ENCODE measurements at places on chromosomes 1 and 21.
A peak's percentile ranks its signal among the peaks of the same experiment; 100 is the strongest.

GRCh38 chr1:175353066-175353465 lies 160.5 kb upstream of the KIAA0040 start:
- no peak for DNase-seq

DNA sequence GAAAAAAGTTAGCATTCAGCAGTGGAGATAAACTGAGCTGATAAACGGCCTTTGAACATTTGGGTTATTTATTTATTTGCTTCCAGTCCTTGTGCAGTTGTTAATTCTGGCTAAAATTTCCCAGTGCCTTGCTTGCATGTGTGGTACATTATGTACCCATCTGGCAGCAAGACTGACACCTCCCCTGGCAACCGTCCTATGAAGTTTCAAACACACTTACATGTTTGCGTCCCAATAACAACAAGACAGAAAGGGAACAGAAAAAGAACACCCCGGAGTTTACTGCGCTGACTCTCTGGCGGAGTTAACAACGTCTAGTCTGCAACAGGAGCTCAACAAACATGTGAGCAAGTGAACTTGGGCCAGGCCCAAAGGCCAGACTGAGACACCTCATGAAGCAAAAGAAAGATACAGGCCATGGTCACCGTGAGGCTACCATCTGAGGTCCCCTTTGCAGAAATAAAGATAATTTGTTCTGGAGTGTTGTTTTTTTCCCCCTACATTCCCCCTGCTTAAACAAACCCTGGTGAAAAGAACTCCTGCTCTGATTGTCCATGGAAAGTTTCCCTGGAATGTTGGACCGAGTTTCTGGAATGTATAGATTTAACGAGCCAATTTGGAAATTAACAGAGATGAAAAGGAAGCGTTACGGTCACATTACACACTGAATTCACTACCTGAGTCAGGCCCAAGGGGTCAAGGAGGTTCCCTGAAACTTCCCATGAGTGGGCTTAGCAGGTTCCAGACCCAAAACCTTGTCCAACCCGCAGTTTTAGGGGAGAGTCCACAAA lies 33.4 kb downstream of the TRABD2B start:
- no peak for DNase-seq

DNA sequence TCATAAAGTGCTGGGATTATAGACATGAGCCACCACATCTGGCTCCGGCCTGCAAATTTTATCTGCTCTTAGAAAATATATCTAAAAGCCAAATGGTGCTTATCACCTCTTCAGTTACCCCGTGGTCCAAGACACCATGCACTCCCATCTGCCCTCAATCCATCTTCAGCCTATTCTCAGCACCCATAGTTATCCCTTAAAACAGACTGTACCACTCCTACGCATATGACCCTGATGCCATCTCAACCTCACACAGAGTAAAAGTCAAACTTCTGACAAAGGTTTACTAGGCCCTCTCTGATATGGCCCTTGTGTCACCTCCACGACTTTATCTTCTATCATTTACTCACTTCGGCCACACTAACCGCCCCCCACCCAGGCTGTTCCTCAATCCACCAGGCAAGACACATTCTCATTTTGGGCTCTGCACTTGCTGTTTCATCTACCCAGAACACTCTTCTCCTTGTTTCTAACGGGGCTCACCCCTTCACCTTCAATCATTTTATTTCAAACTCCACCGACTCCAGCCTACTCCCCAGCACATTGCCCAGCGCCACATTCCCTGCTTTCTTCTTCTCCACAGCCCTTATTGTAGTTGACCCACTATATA lies 33.0 kb downstream of the USP48 start:
- DNase-seq: no peak

- no peak for DNase-seq
These were observed 20.5 kb upstream of the UBL4B start for GRCh38 chr1:110091791-110092190.

DNA sequence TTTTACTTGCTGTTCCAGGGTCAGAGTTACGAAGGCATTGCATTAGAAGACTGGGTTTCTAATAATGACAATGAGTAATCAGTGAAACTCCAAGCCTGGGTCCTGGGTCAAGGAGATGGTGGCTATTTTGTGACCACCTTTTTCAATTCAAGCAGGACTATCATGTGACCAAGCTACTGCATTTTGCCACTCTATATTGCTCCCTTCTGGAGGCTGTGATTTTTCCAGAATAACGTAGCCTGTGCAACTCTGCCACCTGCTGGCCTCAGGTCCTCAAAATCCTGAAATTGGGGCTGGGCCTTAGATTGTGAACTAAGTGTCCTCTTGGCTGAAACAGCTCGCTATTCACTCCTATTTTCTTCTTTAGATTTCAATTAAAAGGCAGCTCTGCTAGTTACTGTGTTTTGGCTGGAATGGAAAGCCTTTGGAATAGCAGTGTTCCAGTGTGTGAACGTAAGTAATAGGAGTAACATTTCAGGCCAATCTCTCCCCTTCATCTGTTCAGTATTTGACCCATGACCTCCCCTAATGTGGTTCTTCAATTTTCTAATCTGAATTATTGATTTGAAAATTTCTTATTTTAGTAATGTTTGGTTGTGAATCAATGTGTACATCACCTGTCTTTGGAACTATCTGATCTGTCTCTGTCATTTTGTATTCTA lies 52.9 kb upstream of the CD46 start:
- peak; percentile 35 for DNase-seq

DNA sequence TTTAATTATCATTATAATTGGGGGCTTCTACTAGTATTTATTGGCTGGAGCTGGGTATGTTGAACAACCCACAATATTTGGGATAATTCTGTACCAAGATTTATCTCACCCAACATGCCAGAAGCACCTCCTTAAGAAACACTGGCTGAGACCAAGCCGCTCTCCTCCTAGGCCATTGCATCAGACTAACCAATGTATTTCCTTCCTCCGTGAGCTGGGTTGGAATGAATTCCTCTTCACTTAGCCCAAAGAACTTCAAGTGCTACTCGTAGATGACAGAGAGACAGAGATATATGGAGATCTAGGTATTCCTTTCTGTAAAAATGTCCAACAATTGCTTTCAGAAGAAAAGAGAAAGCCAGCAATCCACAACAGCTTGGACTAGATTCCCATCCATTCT lies 87.2 kb upstream of the ETS2 start:
- no peak for DNase-seq

DNA sequence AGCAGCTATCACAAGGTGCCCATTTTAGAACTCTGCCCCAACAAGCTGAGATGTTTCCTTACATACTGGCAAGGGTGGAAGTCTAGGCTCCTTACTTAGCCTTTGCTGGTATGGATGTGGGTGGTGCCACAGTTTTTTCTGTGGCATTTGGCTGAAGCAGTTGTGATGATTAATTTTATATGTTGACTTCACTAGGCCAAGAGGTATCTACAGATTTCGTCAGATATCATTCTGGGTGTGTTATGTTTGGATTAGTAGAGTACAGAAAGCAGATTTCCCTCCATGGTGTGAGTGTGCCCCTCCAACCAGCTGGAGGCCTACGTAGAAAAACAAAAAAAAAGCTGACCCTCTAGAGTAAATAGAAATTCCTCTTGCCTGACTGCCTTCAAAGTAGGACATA lies 317.0 kb downstream of the BARHL2 start:
- DNase-seq: no peak

DNA sequence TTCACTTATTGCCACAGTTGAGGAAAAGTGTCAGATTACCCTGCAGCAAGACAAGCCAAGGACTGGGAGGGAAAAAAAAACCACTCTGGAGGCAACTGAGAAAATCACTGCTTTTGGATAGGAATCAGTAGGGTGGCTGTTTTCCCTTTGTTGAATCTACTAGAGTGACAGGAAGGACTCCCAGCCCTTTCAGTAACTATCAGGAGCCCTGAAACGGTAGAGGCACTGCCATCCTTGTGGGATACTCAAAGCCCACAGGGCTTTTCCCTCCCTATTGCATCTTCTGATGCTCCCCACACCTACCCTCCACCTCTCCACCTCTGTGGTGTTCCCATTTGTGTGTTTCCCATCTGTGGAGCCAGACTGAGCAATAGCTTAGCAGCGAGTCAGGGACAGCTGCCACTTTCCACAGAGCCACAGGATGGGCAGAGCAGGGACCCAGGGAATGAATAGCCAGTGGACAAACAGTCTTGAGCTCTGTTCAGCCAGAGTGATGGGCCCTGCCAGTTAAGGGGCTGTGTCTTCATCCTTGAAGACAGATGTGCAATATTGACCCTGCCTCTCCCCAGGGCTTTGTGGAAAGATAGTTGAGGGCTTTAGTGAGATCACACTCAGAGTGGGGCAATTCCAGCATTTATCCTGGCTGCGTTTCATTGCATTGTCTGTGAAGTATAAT lies 13.9 kb downstream of the UBIAD1 start:
- DNase-seq: no peak

- peak; percentile 5 for DNase-seq
These were observed 160.9 kb downstream of the GABPA start for GRCh38 chr21:25895565-25896205.

GRCh38 chr1:40984066-40984465 lies 4.6 kb downstream of the CTPS1 start:
- no peak for DNase-seq

DNA sequence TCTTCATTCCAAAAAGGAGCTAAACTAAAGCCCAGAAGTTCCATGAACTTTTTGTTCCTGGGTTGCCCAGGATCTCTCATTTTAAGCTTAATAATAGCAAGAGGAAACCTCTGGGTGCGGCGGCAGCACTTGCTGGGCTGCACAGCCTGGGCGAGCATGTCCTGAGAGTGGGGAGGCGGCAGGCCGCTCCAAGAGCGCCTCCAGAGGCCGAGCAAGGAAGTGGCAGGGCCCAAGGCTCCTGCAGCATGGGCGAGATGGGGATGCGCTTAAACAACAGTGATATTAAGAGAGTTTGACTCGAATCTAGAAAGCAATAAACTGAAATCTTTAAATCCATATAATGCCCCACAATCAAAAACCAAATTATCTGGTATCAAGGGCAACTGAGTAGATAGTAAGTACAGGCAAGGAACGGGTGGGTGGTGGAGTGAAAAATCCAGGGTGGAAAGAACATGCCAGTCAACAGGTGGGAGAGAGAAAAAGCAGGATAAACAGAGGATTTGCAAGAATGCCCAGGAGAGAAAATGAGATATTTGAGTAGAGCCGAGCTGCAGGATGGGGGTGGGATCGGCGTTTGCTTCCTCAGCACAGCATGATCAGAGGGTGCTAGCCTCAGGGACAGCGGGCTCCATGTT lies 14.1 kb upstream of the TNR start:
- DNase-seq: no peak

DNA sequence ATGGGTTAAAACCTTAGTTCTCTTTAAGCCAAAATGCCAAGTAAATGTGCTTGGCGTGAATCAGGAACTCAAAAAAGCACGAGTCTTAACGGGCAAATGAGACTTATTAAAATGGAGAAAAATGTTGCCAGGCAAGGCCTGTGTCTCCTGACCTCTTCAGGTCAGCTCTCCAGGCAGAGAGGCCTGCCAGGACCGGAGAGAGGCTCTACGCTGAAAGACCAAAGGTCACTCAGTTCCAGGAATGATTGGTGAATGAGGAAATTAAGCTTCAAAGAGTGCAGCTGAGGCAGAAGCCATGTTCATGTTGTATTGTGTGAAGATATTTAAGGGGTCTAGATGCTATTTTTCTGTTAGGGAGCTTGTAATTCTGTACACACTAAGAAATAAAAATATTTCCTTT lies 66.6 kb downstream of the SPAG17 start:
- no peak for DNase-seq

- no peak for DNase-seq
These were observed 1.5 kb downstream of the S100PBP start for GRCh38 chr1:32818804-32819541.

- DNase-seq: no peak
These were observed 1.9 kb downstream of the MANEAL start for GRCh38 chr1:37795340-37796125.

DNA sequence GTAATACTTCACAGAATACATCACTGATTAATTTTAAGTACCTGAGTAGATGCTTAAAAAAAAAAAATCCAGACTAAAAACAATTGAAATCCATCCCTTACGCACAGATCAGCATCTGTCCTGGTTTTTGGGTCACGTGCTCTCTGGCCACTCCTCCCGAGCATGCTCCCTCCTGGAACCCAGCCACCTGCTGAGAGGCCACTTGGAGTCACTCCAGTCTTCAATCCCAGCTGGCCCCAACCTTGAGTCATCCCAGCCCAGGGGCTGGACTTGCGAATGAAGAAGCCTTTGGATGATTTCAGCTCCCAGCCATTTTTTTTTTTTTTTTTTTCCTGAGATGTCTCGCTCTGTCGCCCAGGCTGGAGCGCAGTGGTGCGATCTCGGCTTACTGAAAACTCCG lies 8.9 kb downstream of the MAP1LC3C start:
- peak; percentile 72 for DNase-seq

GRCh38 chr1:108569097-108569728 lies 9.3 kb downstream of the EEIG2 start:
- no peak for DNase-seq

DNA sequence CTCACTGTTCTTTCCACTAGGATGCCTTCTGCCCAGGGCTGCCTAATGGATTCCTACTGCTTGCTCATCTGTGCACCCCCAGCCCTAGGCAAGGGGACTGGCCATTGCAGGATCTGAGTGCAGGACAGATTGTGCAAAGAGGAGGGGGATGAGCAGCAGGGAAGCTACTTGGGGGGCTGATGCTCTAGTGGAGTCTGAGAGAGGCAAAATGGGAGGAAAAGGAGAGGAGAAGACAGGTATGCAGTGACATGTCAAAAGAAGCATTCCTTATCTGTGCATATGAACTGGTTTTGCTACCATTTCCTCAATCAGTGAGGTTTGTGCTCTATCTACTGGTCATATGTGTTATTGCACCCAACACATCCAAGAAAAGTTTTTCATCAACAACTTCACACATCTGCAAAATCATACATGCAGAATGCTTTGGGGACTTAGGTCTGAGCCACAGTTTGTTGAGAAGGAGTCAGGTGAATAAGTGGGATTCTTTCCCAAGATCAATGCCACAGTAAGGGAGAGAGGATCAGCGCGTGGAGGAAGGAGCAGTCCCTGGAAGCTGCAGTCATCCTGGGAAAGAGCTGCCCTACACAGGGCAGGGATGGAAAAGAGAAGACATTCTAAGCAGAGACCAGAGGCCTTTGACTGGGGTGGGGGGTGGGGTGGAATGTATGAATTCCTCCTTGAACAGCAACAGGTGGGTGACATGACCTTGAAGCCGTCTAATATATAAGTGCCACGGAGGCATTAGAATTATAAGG lies 14.4 kb downstream of the SLC5A9 start:
- DNase-seq: peak; percentile 6

DNA sequence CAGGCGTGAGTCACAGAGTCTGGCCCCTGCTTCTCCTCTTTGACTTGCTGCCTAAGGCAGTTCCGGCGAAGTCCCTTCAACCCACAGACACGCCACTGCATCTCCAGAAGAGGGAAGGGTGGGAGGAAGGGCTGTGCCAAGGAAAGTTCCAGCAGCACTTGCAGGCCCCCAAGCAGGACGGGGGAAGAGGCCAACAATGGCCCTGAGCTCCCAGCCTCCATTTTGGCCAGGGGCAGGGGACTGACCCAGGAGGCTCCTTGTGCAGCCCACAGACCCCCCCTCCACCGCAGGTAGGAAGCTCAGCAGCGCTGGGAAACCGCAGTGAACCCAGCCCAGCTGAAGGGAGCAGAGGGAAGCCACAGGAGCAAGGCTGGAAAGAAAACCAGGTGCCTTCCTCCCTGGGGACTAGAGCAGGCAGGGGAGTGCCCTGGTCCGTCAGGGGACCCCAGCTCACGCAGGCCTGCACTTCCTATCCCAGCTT lies 35.4 kb downstream of the ACOT7 start:
- no peak for DNase-seq

GRCh38 chr1:16248603-16249516 lies 11.9 kb upstream of the CPLANE2 start:
- DNase-seq: peak; percentile 67

GRCh38 chr1:54239631-54240031 lies 39.7 kb downstream of the MRPL37 start:
- peak; percentile 15 for DNase-seq
